Spleen (tissue), 13 donors: ENCODE measurements at places on chromosomes 1 and 21. TPM values are rescaled to one million over a fixed set of nuclear protein-coding genes. Genes with fewer than 3 reads are reported as not detected.

LRRC53 gene
- not detected for total RNA-seq

SPATA46 gene
- total RNA-seq: not detected

SLC25A34 gene
- 2.5 TPM for total RNA-seq

S100A16 gene
- total RNA-seq: 97.0 TPM

GUCA2A gene
- not detected for total RNA-seq

CYP2J2 gene
- total RNA-seq: 0.10 TPM

ANKRD65 gene
- 1.6 TPM for total RNA-seq

SIPA1L2 gene
- total RNA-seq: 18.4 TPM

SH2D5 gene
- not detected for total RNA-seq

OR2T11 gene
- 0.21 TPM for total RNA-seq

GSTM4 gene
- total RNA-seq: 23.4 TPM

ETV3L gene
- total RNA-seq: not detected
